Posterior vena cava (tissue), 2 donors: ENCODE measurements at places on chromosomes 2 and 18. TPM values are rescaled to one million over a fixed set of nuclear protein-coding genes. Genes with fewer than 3 reads are reported as not detected.

DNA sequence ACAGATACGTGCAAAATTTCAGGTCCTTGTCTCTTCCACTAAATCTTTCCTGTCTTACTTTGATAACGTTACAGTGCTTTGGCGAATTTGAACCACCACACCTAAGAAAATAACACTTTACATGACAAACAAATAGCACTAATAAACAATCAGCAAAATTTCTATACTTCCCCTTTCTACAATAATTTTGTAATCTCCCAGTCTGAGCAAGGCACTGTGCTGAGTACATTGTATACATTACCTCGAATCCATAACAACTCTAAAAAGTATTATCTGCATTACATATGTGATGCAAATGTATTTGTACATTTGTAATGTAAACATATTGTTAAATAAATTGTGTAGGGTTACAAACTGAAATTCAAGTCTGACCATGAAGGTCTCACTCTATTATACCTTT is 49.9 kb downstream of the RTN4 start:
- no peak for DNase-seq

GRCh38 chr2:42125841-42126594 is 43.1 kb upstream of the EML4 start:
- DNase-seq: no peak

DNA sequence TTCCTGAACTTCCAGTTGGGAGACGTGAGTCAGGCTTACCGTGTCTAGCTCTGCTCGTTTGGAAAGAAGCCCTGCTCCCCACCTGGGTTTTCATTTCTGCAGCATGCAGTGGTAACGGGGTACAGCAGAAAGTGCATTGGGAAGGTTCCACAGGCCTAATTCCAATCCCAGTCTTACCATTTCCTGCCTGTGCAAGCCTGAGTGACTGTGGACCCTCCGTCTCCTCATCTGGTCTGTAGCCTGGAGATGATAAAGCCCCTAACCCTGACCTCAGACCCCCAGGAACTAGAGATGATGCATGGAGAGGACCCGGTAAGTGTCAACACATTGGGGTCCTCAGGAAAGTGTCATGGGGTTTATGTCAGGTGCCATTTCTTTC is 5.8 kb upstream of the PSD4 start:
- peak; percentile 9 for DNase-seq

- peak; percentile 70 for DNase-seq
Observed at GRCh38 chr18:48667276-48668254, 128.7 kb downstream of the CTIF start.

GRCh38 chr2:64442801-64443429 is 11.0 kb upstream of the LGALSL start:
- no peak for DNase-seq

DNA sequence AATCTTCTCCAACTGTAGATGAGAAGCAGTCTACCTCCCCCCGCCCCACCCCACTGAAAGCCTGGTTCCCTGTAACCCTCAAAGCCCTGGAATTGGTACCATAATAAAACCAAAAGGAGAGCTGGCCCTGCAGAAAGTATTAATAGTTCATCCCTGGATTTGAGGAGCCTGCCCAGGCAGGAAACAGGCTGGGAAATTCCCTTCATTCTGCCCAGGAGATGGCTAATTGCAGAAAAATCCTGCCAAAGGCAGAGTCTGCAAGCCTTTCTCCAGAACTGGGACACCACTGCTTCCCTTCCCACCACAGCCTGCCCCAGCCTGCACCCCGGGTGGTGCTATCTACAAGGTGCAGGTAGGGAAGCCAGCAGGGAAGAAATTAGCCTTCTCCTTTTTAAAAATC is 16.3 kb downstream of the GKN2 start:
- no peak for DNase-seq

GRCh38 chr2:25029183-25029554 is 12.7 kb upstream of the EFR3B start:
- no peak for DNase-seq

C2orf49 gene
- total RNA-seq: 12.7 TPM

ZNF24 gene
- total RNA-seq: 43.8 TPM
